AML-193 (cell line): ENCODE measurements at places on chromosomes 6 and 20.

- no peak for DNase-seq
Measured at GRCh38 chr6:83307849-83308248, 114.7 kb downstream of the RWDD2A start.

- no peak for DNase-seq
Measured at GRCh38 chr6:2435323-2435722, 189.9 kb upstream of the GMDS start.

DNA sequence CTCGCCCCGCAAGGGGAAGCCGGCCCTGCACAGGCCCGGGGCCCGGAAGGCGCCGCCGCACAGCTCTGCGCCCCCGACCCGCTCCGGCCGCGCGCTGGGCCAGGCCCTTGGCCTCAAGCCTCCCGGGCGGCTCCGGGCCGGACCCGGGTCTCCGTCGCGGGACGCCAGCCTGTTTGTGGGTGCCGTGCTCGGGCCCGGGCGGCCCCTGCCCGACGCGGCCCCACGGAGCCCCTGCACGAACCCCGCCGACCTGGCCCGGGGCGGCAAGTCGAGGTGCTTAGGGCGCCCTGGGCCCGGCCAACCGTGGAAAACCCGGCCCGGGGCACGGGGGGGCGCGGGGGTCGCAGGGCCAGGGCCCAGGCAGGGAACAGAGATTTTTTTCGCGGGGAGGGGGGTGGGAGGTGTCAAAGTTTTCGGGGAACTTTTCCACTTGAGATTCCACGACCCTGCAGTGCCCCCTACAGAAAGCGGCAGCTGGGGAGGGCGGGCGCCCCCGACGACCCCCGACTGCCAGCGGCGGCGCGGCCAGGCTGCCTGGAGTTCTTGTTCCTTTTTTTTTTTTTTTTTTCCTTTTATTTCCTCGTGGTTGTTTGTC lies 805 bp upstream of the STX16 start:
- no peak for DNase-seq

GRCh38 chr6:114170372-114170771 lies 172.5 kb downstream of the HS3ST5 start:
- no peak for DNase-seq

DNA sequence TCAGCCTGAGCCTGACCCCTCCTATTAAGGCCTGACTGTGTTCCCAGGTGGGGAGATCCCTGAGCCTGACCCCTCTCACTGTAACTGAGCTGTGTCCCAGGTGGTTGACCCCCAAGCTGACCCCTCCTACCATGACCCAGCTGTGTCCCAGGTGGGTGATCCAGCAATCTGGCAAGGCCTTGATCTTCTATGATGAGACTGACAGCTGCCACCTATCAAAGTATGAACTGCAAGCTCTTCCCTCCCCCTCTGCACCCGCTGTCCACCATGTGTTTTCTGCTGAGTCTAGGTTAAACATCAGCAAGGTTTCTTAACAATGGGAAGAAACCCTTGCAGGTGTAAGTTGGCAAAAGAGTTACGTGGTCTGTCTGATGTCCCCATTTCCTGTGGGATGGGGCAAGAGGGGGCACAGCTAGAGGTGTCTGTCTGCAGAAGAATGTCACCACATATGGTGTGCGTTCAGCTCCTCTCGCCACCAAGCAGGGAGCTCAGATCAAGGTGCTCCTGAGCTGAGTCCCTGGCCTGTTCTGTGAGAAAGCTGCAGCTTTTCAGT lies 5.9 kb downstream of the PXDC1 start:
- no peak for DNase-seq

DNA sequence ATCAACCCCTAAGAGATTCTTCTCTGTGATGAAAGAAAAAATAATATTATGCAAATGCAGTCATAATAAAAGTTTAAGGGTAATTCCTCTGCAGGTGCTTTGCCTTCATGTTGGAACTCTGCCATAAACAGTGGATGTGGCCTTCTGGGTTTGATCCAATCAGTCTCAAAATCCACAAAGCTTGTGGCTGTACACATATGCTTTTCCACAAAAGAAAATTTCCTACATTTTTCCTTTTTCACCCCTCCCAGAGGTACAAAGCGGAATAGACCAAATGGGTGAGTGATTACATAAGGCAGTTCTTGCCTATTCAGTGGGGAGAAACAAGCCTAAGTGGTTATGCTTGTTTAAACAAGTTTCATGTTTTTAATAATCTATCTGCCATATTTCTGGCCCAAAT lies 16.7 kb downstream of the CALHM5 start:
- DNase-seq: no peak

GRCh38 chr6:24919056-24919892 lies 16.5 kb downstream of the RIPOR2 start:
- DNase-seq: no peak

DNA sequence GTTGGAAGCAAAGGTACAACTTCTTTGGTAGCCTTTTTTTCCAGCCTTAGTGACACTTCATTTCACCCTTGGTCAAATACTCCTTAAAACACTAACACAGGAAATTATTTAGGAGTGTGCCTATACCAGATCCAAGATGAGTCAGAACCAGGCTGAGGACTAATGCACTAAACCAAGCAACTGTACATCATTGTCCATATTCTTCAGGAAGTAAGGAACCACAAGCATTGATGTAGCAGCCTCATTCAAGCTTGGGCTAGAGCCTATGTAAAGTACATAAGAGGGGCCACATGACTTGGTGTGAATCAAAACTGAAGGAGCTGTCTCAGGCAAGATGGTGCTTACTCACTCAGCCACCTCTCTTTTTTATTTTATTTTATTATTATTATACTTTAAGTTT lies 20.7 kb upstream of the ADGB start:
- no peak for DNase-seq

- no peak for DNase-seq
Measured at GRCh38 chr6:131825946-131826345, 18.1 kb downstream of the ENPP1 start.

DNA sequence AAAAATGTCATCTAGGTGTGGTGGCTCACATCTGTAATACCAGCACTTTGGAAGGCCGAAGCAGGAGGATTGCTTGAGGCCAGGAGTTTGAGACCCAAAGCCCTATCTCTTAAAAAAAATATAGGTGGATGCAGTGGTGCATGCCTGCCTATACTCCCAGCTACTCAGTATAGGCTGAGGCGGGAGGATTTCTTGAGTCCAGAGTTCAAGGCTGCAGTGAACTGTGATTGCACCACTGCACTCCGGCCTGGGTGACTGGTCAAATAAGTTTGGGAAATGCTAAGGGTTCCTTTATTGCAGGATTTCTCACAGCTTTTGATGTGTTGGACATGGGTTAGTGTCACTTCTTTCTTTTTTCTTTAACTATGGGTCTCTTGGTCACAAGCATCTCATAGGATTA lies 261.3 kb downstream of the PLCB1 start:
- DNase-seq: no peak

GRCh38 chr6:48475275-48475674 lies 364.3 kb upstream of the PTCHD4 start:
- DNase-seq: no peak

GRCh38 chr6:113304116-113304515 lies 553.0 kb upstream of the MARCKS start:
- no peak for DNase-seq

DNA sequence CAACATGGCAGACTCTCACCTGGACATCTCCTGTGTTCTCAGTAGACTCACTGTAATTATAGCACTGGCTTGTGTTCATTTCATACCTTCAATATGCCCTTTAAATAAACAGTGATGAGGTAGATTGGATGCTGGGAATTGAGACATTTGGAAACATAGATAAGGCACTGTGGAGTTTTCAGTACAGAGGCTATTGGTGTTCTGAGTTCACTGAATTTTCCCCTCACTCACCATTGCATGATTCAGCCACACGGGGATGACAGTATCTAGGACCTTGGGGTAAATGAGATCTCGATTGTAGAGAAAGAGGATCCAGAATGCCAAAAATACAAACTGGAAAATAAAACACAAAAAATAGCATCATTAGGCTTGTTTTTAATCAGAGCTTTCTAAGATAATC lies 12.6 kb downstream of the ADTRP start:
- DNase-seq: no peak

- DNase-seq: no peak
Measured at GRCh38 chr6:50410579-50410978, 302.7 kb upstream of the TFAP2D start.

- no peak for DNase-seq
Measured at GRCh38 chr6:98847779-98848538, 13.6 kb downstream of the POU3F2 start.

DNA sequence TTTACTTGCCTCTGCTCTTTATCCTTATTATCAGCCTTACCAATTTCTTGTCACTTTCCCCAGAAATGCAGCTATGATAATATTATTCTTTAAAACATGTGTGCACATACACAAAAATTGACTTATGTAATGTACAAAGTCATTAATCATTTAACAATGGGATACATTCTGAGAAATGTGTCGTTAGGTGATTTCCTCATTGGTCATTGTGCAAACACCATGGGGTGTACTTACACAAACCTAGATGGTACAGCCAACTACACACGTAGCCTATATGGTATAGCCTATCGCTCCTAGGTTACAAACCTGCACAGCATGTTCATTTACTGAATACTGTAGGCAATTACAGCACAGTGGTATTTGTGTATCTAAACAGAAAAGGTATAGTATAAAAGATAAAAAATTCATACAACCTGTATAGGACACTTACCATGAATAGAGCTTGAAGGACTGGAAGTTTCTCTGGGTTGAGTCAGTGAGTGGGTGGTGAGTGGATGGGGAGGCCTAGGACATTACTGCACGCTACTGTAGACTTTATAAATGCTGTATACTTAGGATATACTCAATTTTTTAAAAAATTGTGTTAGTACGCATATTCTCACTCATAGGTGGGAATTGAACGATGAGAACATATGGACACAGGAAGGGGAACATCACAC lies 56.9 kb downstream of the HIVEP1 start:
- DNase-seq: peak; percentile 9

DNA sequence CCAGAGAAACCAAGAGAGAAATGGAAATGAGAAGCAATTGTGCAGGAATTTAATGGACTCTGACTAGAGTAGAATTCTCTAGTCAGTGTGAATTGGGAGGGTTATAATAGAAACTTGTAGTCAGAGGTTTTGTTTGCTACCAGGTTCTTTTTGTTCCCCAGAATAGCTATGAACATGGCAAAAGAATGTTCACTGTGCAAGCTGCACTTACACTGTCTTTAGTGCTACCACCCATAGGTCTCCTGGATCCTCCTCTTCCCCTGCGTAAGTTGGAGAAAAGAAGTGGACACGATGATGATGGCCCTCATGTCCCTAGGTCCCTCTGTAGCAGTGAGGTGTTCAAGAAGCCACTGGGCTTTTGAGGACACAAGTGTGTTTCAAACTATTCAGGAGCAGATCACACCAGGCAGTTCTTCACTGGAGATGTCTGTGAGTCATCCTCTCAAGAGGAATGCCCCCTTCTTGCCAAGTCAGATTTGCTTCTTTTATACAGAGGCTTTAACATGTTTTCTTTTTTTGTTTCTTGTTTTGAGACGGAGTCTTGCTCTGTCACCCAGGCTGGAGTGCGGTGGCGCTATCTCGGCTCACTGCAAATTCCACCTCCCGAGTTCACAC lies 47.6 kb upstream of the SMIM8 start:
- no peak for DNase-seq
